ENCODE measurements at places on chromosomes 11 and 22.

- no peak for DNase-seq
These were observed 70.6 kb downstream of the ARHGAP42 start for GRCh38 chr11:100757646-100758045.

GRCh38 chr11:130051082-130051481 is 18.6 kb upstream of the APLP2 start:
- DNase-seq = no peak

DNA sequence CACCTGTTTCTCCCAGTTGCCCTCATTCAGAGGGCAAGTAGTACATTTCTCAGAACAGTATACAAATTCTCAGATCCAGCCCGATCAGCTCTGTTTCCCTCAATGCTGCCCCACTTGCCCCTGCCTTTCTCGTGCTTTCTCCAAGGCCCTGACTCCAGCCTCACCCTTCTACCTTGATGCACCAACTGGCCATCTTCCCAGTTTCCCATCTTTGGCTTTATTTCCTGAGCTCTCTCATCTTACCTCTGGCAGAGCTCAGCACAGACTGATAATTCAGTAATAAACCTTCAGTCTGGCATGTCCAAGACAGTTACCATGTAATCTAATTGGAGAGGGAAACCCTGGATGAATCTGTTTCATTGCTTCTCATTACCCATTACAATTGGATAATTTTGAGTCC is 184.5 kb upstream of the ISX start:
- no peak for DNase-seq

DNA sequence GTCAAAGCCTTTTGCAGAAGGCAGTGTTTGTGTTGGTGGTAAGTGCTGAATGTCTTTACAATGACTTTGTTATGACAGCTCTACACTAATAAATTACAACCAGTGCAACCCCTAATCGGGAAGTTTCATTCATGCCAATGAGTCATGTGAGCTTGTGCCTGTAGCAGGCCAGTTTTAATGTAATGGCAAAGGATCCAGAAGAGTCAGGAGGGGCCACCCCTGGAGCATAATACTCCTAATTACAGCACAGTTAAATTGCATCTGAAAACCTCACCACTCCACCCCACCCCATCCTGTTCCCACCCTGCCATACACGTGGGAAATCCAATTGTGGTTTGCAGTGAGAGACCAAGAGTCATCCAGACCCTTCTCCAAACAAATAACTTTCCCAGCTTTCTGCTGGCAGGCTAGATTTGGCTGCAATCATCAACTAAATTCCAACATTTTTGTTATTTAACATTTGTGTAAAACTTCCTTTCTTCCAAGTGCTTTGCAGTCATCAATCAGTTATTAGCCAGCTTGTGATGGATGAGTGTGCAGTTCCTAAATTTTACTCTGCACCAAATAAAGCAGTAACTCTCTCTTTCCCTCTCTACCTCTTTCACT is 277.3 kb upstream of the FAT3 start:
- DNase-seq = no peak

DNA sequence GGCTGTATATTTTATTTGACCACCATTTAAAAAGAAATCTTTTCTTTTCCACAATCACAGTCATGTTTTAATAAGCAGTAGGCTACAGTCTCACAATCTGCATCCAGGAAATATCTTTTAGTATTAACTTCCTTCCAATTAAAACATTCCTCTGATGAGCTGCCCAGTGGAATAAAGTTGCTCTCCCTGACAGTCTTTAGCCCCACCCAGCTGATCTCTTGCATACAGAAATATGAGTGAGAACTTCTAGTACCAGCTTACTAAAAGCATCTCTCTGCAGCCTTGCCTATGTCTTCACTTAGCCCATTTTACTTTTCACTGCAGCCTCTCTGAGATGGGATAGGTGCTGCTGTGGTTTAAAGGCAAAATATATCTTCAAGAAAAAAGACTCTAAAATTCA is 143.4 kb upstream of the ANO3 start:
- no peak for DNase-seq

GRCh38 chr11:5476186-5476819 is 12.2 kb upstream of the OR52D1 start:
- DNase-seq = peak; percentile 24

DNA sequence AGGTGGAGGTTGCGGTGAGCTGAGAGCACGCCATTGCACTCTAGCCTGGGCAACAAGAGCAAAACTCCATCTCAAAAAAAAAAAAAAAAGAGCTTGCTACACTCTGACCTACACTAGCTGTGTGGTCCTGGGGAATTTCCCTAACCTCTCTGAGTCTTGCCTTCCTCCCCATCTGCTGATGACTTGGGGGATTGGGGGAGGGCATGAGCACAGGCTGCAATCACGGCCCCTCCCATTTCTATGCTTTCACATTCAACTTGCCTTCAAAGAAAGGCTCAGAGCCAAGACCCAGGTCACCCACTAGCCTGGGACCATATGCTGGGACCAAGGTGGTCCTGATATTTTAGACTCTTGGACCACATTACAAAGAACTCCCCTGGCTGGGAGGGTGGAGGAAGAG is 39.8 kb upstream of the TEF start:
- no peak for DNase-seq

DNA sequence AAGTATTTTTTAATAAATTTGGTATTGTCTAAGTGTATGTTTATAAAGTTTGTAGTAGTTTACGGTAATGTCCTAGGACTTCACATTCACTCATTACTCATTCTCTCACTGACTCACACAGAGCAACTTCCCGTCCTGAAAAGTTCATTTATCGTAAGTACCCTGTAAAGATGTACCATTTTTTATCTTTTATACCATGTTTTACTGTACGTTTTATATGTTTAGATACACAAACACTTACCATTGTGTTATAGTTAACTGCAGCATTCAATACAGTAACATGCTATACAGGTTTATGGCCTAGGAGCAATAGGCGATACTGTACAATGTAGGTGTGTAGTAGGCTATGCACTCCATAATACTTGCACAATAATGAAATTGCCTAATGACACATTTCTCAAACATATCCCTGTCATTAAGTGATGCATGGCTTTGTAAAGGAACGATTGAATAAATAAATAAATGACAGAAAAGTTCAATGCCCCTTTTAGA is 12.5 kb upstream of the CARD18 start:
- DNase-seq = no peak

DNA sequence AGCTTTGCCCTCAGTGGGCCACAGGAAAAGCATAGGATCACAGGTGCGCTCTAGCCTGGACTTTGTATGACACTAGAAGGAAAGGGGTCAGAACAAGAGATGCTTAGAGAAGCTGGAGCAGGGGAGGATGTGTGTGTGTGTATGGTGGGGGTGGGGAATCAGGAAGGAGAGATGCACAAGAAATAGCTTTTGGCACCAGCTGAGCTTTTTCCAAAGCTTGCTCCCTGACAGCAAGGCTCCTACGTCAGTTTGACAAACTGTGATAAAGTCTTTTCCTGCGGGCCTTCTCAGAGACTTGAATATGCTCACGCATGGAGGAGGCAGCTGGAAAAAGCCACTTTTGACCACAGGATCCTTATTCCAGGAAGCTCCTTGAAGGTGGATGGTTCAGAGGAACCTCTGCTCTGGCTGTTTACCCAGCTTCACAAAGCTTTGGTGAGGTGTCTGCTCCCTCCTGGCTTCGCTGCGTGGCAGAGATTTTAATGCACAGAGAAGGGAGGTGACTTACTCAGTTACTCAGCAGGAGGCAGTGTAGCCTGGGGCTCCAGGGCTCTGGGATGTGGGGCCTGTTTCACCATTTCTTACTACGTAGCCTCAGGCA is 3.9 kb downstream of the CDC42EP1 start:
- no peak for DNase-seq

DNA sequence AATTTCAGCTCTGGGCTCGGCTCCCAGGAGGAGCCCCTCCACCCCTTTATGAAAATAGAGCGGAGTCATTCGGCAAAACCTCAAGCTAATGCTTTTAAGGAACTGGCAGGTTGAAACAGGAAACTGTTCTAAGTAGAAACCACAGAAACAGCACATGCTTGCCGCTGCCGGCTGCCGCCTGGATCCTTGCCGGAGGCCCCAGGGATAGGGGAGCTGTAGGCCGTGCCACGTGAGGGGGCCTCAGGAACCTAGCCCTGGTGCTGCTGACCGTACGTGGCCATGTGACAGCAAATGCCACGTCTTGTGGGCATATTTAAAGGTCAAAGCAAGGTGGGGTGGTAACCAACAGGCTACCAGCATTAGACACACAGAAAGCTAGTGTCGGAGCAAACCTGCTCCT is 77.9 kb upstream of the TIMP3 start:
- DNase-seq = peak; percentile 94

DNA sequence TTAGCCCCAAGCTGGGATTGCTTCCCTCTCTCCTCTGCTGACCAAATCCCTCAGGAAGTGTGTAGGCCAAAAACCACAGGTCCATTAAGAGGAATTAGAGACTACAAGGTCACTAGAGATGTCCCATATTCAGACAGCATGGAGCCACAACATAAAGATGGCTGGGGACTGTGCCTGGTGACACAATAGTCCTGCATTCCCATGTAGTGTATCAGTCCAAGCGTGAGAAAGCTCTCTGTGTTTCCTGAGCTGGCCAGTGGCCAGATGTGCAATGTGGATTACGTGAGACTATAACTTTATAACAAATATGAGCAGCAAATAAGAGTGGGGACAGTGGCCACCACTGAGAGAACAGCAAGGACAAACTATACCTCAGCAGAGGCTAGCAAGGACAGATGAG is 7.6 kb upstream of the MS4A10 start:
- DNase-seq = no peak

GRCh38 chr11:134615041-134615615 is 203.1 kb upstream of the B3GAT1 start:
- no peak for DNase-seq

GRCh38 chr11:85746670-85747069 is 60.7 kb upstream of the CCDC89 start:
- DNase-seq = no peak
